ENCODE measurements at places on chromosomes 4 and X.

GRCh38 chr4:102493794-102494193 lies 7.4 kb upstream of the NFKB1 start:
- no peak for DNase-seq

DNA sequence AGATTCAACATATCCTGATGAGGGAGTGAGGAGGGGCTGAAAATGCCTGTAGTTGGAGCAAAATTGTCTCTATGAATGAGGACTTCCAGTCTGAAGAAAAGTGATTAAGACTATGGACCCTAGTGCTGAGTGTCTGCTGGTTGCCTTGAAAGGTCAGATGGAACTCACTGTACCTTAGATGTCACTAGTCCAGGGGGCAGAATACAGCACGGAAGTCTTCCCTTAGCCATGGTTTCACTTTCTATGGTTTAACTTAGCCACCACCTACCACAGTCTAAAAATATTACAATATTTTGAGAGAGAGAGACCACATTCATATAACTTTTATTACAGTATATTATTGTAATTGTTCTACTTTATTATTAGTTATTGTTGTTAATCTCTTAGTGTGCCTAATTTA lies 223.1 kb downstream of the FMR1NB start:
- no peak for DNase-seq

DNA sequence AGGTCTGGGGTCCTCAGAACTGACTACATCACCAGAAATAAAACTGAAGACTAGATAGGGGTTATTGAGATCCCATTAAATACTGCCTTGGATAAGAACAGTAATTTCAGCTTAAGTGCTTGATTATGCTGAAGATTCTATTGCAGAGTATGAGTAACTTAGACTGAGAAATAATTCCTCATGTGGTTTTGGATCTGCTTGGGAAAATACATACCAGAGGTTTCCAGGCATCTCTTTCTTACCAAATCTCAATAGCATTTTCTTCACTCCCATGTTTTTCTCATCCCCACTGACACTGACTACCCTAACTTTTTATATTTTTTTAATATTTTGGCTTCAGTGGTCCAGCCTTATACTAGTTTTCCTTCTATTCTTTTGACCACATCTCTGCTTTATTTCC lies 92.0 kb upstream of the TEX13D start:
- peak; percentile 63 for DNase-seq

DNA sequence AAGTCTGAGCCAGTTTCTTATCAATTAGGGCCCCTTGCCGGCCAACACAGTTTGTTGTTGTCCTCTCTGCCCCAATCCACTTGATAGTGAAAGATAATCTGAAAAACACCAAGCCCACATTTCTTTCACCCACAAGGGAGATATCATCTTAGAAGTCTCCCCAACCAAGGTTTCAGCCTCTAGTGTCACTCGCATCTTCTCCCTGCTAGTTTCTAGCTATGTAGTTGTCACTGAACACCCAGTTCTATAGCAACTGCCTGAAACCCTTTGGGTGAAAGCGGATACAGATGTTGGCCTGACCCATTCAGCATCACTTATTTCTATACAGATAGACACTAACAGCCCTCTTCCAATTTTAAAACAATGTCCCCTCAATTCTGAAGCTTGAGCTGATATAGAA lies 116.3 kb downstream of the BMP15 start:
- no peak for DNase-seq

DNA sequence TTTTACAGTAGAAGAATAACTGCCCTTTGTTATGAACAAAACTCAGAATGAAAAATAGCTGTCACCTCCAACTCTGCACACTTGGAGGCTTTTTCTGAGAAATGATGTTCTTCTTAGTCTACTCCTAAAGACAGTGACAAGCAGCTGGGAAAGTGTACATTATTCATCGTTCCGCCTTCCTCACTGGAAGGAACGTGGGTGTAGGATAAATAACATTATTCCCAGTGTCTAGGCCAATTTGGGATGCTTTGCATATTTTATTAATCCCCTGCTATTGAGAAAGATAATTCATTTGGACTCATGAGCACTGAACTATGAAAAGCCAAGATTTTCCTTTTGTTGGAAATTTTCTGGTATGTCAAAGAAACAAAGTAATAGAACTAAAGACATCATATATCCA lies 87.8 kb downstream of the VCX2 start:
- no peak for DNase-seq

Measured in AG10803 (cell line).